ENCODE measurements at places on chromosomes 13 and 19. TPM values are rescaled to one million over a fixed set of nuclear protein-coding genes. Genes with fewer than 3 reads are reported as not detected.

The JAK3 gene
- total RNA-seq, result 237 TPM

The ZNF256 gene
- total RNA-seq, result 6.1 TPM

The LRRC63 gene
- total RNA-seq, result 0.83 TPM

The KXD1 gene
- 93.0 TPM for total RNA-seq

The GARRE1 gene
- total RNA-seq, result 14.3 TPM

The ZNF358 gene
- total RNA-seq, result 5.5 TPM

The NLRP7 gene
- not detected for total RNA-seq

The KLK2 gene
- 0.35 TPM for total RNA-seq

The APOC4 gene
- not detected for total RNA-seq

The LATS2 gene
- 11.8 TPM for total RNA-seq

The CEACAM5 gene
- not detected for total RNA-seq

The FUT1 gene
- total RNA-seq, result 0.28 TPM

The CLDND2 gene
- 8.2 TPM for total RNA-seq

The ZNF175 gene
- total RNA-seq, result 5.5 TPM

The CEACAM7 gene
- total RNA-seq, result not detected

The LGALS7B gene
- not detected for total RNA-seq
